Activated T-cell treated with anti-CD3 and anti-CD28 coated beads for 1 hour (primary cell): ENCODE measurements at places on chromosomes 4 and X.

DNA sequence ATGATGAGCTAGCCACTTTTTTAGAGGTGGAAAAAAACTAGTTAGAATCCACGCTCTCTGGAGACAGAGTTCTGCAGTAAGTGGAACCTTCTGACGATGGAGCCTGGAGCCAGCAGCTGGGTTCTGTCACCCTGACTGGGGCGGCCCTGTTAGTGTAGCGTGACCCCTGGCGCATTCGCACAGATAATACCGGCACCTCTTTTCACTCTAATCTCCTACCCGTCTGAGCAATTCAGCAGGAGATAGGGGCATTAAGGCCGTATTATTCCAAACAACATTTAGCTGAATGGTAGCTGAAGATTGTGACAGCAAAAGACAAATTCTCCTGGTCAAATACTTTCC lies 292.6 kb downstream of the FBXO8 start:
- DNase-seq = no peak

- DNase-seq = no peak
Measured at GRCh38 chr4:7653510-7654369, 219.0 kb upstream of the PSAPL1 start.

DNA sequence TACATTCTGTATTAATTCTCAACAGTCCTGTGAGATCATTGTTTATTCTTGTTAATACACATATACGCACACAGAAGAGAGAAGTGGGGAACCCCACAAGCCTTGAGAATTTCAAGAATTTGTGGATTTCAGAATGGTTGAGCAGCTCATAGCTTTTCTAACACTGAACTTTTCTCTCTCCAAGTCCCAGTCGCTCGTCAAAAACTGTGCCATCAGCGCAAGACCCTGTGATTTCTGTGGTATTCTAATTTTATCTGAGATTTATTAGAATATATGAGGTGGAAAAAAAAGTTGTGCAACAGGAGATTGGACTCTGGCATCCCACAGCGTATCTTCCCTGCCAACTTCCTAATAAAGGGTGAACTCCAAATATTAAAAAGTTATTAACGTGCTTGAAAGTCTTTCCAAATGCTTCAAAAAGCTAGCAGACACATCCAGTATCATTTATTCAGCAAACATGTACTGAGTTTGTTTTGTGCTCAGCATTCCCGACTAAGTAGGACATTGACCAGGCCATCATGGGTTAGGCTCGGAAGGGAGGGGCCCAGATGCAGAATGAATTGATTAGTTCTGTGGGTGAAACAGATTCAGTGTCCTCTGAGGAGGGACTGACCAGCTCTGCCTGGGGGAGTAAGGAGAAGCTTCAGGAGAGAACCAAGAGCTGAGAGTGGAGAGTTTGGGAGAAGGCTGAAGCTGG lies 165.6 kb downstream of the CBR4 start:
- DNase-seq = no peak

- no peak for DNase-seq
Measured at GRCh38 chr4:139243448-139244365, 36.3 kb downstream of the MGARP start.

- DNase-seq = no peak
Measured at GRCh38 chrX:125507119-125507518, 187.4 kb downstream of the TEX13C start.

GRCh38 chr4:93342738-93343137 lies 485.8 kb upstream of the ATOH1 start:
- DNase-seq = no peak

DNA sequence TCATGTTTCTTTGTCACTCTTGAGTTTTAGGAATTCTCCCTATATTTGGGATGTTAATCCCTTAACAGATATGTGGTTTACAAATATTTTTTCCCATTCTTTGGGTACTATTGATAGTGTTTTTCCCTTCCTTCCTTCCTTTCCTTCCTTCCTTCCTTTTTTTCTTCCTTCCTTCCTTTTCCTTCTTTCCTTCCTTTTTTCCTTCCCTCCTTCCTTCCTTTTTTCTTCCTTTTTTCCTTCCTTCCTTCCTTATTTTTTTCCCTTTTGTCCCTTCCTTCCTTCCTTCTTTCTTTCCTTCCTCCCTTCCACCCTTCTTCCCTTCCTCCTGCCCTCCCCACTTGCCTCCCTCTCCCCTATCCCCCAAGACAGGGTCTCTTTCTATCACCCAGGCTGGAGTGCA lies 42.1 kb downstream of the WDR17 start:
- DNase-seq = no peak

DNA sequence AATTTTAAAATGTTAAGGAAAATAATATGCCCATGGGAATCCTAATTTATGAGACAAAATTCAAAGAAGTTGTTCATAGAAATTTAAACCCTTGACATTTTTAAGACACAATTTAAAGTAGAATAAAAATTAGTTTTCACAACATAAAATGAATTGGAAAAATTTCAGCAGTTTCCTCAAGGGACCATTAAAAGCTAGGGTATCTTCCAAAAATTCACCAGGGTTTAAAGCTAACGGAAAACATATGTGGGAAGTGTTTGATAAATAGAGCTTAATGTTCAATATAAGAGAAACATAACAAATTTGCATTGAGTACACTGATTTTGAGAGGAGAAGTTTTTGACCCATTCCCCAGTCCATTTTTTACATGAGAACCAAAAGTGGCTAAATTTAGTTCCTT lies 228.9 kb upstream of the TTC29 start:
- no peak for DNase-seq

GRCh38 chrX:35122756-35123155 lies 180.2 kb downstream of the FAM47B start:
- no peak for DNase-seq

- no peak for DNase-seq
Measured at GRCh38 chr4:55993994-55994663, 45.4 kb downstream of the CEP135 start.

DNA sequence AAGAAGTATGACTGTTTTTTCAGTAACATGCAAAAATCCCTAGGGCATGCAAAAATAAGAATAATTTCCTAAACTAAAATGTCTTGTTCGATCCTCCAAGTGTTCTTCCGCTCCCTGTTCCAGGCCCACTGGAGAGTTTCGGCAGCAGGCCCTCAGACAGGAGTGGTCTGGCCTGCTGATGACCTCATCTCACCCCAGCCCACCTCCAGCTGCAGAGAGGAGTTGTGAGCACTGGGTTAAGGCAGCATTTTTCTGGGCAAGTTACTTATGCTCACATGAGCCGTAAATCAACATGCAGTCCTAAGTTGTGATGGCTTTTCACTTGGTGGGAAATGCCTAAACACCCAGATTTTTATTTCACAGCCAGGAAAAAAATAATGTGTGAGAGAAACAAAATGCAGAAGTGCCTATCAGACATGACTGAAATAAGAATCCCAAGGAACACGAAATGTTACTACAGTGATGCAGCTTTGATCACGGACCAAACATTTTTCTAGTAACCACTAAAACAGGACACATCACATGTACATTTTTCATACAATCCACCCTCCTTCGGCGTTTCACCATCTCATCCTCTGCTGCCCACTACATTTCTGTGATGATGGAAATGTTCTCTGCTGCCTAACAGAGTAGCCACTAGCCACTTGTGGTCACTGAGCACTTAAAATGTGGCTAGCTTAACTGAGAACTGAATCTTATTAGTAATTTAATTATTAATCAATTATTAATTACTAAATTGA lies 153.3 kb upstream of the TBL1X start:
- DNase-seq = no peak

GRCh38 chrX:649166-649565 lies 18.6 kb downstream of the SHOX start:
- no peak for DNase-seq

- no peak for DNase-seq
Measured at GRCh38 chr4:142274137-142274536, 572.0 kb downstream of the INPP4B start.

- DNase-seq = no peak
Measured at GRCh38 chr4:82201303-82201702, 172.5 kb downstream of the HNRNPD start.

DNA sequence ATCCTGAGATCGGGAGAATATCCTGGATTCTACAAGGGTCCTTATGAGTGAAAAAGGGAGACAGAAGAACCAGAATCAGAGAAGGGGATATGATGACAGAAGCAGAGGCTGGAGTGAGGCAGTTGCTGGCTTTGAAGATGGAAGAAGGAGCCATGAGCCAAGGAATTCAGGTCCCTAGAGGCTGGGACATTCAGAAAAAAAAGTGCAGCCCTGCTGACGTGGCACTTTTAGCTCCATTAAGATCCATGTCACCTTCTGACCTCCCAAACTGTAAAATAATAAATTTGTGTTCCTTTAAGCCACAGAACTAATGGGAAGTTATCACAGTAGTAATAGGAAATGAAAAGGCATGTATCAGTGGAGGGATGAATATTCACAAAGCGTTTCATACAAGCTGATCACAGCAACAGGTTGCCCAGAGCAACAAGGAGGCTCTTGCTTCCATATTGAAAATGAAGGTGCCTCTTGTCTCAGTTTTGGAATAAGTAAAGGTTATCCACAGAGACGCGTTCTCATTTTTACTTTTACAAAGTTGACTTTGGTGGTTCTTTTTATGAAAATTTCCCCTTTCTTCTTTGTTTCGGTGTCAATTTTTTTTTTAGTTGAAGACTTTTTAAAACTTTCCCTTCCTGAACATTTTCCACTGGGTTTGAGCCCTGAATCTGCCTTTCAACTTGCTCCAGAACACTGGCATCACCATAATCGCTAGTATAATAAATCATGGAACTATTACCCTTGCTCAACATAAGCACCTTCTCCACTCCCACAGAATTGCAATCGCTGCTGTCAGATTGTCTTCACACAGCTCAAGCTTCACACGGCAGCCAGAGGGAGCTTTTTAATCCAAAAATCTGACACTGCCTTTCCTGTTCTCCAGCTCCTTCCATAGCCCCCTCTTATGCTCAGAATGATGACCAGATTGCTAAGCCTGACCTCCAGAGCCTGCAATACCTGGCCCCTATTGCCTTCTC lies 127.6 kb upstream of the RBPJ start:
- DNase-seq = no peak

DNA sequence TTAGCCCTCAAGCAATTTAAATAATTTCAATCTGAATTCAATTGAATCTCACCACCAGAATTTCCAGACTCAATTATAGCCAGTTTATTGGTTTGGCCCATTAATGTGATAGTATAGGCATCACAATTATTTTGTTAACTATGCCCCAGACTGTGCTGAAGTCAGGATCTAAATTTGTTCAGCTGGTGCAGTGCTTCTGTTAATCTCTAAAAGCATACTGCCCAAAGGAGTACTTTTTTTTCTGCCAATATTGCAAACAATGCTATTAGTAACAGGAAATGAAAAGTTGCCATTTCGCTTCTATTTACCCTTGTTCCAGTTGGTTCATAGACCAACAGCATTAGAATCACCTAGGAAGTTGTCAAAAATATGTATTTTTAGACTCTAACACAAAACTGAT lies 171.0 kb downstream of the GPM6A start:
- DNase-seq = no peak

DNA sequence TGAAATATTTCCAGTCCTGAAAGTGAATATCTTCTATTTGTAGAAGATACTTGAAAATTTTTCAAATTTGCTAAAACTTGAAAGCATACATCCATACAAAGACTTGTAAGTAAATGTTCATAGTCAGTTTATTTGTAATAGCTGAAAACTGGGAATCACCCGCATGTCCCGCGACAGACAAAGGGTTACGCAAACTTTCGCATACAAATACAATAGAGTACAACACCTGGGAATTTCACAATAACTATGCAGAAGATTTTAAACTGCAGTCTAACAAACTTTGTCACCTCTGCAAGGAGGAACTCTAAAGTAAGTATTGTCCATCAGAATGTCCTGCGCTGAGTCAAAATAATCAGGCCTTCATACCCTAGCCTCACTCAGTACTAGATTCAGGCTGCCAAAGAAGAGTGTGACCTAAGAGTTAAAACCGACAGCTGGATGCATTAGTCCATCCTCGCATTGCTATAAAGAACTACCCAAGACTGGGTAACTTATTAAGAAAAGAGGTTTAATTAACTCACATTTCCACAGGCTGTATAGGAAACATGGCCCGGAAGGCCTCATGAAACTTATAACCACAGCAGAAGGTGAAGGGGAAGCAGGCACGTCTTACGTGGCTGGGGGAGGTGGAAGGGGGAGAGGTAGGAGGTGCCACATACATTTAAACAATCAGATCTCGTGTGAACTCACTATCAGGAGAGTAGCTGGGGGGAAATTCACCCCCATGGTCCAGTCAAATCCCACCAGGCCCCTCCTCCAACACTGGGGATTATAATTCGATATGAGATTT lies 60.4 kb downstream of the MMRN1 start:
- DNase-seq = no peak

DNA sequence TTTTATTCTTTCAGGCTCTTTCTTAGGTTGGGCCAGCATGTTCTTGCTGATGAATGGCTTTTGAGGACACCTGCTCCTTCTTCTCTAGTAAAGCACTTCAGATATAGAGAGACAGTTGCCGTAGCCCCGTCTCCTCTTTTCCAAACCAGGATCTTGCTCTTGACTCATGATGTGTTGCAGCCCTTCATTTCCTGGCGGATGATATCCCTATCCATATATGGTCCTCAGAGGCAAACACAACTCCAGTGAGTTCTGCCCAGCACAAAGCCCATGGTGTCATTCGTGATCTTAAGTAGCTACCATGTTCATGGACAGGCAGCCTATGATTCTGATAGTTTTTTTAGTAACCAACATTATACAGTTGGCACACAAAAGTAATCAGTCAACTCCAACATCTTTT lies 59.8 kb upstream of the ACSL1 start:
- DNase-seq = no peak

DNA sequence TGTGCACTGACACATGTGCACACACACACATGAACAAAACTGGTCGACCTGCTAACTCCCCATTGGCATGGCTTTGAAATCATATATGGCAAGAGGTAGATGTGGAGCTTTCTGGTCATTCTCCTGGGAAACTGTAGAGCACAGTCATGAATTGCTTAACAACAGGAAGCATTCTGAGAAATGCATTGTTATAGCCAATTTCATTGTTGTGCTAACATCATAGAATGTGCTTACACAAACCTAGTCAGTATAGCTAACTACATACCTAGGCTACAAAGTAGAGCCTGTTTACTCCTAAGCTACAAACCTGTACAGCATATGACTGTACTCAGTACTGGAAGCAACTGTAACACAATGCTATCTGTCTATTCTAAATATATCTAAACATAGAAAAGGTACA lies 134.2 kb upstream of the SH3RF1 start:
- no peak for DNase-seq

- no peak for DNase-seq
Measured at GRCh38 chr4:82954212-82954611, 53.7 kb downstream of the THAP9 start.

DNA sequence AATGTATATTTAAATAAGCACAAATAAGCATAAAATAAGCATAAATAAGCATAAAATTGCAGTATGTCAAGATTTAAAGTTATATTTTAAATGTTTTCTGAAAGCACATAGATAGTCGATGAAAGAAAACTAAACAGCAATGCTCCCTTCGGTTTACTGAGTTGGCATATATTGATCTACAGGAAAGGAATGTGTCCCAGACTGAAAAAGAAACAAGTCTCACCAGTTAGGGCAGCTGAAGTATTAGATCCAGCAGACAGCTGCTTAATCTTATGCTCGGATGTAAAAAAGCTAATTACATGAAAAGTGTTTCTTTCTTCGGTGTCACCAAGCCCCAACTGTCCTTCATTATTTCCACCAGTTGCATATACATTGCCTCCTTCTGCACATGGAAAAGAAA lies 8.7 kb downstream of the RPGR start:
- DNase-seq = no peak
